ENCODE measurements at places on chromosomes 11 and 22.
A peak's percentile ranks its signal among the peaks of the same experiment; 100 is the strongest.

DNA sequence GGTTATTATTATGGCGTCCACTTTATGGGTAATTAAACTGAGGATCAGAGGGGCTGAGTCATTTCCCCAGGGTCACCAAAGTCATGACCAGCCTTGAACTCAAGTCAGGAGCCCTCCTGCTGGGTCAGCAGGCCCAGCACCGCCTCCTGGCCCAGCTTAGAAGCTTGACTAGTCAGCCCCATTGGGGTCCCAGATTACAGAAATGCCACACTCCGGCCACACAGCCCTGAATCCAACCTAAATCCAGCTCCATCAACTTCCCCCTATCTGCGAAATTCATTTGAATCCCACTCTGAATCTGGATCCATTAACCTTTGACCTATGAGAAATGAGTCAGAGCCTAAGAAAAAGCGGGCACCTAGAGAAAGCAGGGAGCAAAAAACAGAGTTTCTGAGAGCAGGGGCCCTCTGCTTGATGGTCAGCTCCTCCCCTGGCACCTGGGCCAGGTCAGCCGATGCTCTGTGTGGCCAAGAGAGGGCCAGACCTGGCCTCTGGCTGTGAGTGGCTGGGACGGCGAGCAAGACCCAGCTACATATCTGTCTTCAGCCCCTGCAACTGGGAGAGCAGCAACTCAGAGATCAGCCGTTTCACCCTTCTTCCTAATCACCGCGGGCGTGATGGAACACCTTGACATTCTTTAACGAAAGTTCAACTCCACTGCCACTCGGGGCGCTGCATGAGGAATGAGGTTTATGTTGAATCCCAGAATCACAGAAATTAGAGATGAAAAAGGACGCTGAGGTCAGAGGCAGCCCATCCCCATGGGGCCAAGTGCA, 196.1 kb downstream of the TRIM29 start:
- DNase-seq: no peak

- DNase-seq: no peak
Measured at GRCh38 chr11:110410651-110411050, 19.1 kb upstream of the FDX1 start.

- no peak for DNase-seq
Measured at GRCh38 chr22:40376149-40376548, 5.8 kb downstream of the SGSM3 start.

DNA sequence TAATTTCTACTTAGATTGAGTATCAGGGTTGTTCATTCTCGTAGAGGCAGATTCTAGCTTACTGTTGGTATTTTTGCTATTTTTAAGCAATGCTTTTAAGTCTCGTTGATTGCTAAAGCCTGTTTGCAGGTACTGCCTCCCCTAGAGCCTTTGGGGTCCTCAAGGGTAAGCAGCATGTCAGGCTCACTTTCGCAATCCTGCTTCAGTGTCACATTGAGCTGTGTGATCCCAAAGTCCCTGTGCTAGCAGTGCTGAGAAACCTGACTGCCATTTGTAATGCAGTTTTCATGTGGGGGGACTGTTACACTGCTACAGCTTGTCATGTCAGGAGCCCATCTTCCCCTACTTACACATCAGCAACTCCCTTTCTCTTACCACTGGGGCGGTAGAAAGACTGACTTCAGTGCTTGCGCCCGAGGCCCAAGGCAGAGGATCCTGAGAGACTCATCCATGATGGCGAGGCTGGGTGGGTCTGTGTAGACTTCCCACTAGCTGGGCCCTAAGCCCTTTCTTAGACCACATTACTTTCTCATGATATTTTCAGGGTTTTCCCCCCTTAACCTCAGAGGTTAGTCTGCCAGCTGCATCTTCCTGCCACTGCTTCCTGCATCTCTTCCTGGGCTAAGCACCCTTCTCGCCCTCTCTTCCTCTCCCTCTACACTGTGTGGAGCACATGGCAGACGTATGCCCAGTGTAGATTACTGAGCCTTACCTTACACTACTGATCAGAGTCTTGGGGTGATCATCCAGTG, 40.8 kb upstream of the ST14 start:
- no peak for DNase-seq

DNA sequence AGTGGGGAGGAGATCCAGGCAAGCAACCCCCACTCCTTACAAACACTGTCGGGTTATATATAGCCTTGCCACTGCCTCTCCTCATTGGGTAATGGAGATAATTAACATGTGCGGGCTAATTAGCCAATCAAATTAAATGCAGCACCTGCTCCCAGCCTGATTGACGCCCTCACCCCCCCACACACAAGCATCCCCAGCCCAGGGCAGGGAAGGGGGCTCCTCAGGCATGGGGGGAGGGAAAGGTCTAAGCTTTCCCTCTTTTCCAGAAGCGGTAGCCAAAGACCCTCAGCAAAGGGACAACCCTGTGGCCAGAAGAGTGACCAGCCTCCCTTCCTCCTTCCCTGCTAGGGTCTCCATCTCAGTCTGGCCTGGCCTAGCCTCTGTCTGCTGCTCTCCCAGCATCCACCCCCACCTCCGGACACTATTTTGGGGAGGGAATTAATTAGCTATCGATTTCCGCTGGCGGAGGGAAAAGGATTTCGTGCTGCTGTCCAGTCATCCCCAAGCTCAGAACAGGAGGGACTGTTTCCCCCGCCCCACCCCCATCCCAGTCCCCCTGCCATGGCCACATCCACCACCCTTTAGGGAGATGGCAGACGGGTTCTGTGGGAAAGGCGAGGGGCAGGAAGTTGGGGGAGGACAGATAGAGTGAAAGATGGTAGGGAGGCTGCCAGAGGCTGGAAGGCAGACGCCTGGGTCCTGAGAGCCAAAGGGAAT, 7.1 kb downstream of the NRXN2 start:
- no peak for DNase-seq

- no peak for DNase-seq
Measured at GRCh38 chr11:71163371-71163770, 89.0 kb downstream of the SHANK2 start.

GRCh38 chr11:9884601-9885000, 220.7 kb downstream of the SWAP70 start:
- no peak for DNase-seq

- peak; percentile 69 for DNase-seq
Measured at GRCh38 chr11:61777234-61778090, 14.9 kb downstream of the TMEM258 start.

DNA sequence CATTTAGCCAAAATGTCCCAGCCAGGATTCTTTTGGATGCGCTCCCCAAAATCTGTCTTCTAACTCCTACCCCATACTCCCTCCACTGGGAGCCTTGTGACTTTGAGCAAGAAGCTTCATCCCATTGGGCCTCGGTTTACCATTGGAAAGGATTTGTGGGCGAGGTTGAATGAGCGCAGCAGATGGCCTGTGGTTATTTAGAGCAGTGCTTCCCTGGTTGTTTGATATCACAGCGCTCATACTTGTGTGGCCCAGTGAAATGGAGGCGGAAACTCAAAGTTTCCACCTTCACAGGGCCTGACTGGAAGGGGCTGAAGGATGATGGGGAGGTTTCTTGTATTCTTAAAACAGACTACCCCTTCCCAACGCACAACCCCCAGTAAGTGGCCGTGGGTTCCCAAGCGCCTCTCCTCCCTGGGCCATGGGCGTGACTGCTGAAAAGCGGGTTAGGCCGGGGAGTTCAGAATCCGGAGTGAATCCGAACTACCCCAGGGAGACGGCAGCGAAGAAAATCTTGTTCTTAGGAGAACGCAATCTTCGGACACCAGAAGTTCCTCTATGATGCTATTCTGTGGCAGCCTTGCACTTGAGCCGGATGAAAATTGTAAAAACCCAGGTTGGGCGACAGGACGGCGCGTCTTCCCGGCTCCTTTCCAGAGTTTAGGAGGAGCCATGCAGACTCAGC, 1.2 kb upstream of the ATF4 start:
- DNase-seq: no peak

DNA sequence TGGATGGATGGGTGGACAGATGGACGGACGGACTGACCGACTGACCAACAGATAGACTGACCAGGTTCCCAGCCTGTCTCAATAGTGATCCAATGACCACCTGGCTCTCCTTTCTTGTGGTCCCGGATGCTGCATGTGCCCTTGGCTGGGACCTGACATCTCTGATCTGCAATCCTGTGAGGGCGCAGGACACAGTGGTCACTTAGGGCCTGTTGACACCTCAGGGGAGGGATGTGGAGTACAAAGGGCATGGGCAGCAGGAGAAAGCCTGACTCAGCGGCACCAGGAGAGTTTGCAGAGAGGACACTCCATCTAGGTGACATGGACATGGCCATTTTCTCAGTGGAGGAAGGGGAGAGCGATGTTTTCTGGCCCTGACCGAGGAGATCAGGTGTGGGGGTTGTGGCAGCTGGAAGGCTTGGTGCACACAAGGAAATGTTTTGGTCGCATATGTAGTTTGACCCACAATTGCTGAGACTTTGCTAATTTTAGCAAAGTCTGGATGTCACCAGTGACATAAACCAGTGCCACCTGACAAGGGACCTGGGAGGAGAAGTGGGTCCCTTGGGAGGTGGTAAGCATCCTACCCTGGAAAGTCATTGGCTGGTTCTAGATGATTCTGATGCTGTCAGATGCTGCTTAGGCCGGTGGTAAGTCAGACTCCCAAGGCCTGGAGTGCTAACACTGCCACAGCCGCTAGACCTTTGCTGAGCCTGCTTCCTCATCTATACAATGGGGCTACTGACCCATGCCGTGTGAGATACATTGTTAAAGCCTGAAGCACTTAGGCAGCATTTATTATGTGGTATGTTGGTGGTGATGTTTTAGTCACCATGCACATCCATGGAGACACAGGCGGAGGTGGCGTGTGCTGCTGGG, 50.7 kb downstream of the CD82 start:
- DNase-seq: no peak

DNA sequence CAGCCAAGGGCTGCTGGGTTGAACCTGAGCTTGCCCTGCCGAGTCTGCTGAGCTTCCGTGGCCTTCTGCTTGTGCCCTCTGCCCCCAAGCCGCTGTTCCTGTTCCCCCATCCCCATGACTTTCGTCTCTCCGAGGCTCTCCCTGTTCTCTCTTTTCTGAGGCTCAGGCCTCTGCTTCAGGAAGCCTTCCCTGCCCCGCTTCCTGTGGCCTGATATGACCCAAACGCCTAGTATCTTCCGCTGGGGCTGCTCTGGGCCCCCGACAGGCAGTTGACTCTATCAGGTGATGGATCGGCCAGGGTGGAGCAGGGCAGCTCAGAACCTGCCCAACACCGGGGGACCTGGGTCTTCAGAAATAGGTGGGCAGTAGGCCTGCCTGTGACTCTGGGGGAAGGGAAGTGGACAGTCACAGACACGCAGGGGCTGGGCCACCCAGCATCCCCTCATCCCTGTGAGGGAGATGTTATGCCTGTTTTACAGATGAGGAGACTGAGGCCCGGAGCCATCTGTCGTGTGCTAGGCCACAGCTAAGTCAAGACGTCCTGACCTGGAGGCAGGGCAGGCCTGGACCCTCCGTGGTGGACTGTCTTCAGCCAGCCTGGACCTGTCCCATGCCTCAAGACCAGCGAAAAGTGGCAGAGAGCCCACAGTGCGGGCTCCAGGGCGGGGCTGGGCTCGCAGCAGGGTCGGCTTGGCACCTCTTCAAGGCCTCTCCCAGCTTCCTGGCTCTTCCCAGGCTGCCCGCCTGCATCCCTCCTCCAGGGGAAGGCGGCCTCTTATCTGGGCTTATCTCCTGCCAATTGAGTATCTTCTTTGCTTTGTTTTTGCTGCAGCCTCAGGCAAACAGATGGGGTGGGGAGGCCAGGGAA, 16.2 kb downstream of the BAD start:
- no peak for DNase-seq

DNA sequence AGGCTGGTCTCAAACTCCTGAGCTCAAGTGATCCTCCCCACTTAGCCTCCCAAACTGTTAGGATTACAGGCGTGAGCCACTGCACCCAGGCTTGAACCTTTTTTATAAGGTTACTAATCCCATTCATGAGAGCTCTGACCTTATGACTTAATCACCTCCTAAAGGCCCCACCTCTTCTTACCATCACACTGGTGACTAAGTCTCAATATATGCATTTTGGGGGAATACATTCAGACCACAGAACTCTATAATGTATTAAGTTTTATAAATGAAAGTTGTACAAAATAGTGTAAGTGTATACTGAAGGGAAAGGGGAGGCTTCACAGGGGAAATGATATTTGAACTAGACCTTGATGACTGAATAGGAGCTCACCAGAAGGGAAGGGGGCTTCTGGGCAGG, 28.4 kb upstream of the RBFOX2 start:
- no peak for DNase-seq

DNA sequence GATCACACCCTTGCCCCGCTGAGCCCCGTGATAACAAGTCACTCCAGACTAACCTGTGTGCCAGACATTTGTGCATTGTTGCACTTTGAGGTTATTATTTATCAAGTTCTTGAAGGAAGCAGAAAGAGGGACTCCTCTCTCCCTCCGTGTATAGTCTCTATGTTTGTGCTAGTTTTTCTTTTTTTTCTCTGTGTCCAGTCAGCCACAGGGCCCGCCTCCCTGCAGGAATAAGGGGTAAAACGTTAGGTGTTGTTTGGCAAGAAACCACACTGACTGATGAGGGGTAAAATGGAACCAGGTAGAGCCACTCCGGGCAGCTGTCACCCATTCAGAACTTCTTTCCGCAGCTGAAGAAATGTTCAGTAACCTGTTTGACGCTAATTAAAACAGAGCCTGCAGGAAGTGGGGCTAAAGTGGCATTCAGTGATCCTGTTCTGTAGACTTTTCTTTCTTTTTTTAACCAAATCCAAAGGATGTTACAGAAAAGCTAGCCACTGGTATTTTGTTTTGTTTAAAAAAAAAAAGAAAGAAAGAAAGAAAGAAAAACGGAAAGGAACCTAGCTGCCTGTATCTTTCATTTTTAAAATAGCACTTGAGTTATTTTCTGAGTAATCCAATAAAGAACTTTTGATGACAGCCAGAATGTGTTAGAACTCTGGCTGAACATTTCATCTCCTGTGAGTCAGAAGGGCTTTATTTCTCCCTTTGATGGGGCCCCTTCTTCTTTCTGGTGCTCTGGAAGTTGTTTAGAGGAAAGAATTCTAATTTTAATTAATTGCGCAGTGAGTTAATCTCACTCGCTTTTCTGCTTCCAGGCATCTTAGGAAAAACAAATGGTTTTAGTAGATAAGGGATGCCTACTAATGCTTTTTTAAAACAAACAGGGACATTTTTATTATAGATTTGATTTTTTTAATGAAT, 58.2 kb downstream of the COMMD9 start:
- DNase-seq: no peak

GRCh38 chr11:36257351-36257750, 31.9 kb downstream of the COMMD9 start:
- no peak for DNase-seq

DNA sequence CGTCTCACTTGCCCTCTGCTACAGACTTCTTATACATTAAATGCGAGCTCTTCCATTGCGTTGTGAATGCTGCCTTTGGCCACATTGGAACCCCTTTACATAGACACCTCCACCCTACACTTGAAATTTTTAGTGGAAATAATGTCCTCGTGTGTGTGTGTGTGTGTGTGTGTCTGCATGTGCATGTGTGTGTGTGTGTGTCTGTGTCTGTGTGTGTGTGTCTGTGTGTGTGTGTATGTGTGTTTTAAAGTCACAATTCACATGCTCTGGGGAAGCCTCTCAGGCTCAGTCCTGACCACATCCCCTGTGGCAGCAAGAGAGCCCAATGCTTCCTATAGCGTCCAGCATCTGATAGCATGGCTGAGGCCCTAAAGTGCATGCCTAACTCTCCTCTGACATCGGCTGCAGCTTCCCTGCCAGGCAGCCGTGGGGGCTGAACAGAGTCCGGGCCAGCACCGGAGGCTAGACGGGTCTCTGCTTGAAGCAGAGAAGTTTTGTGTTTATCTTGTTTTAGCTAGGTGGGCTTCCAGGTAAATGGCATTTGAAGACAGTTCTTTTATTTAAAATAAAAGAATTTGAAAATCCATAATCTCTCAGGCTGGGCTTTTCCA, 64.5 kb upstream of the EMID1 start:
- DNase-seq: no peak

GRCh38 chr11:17786824-17787525, 52.4 kb downstream of the KCNC1 start:
- DNase-seq: no peak
